SK-N-SH (cell line): ENCODE measurements at places on chromosomes 16 and 17.

GRCh38 chr17:27356091-27356705, 62.3 kb downstream of the WSB1 start:
- no peak for DNase-seq

GRCh38 chr17:78767806-78768205, 14.3 kb downstream of the CYTH1 start:
- no peak for DNase-seq

DNA sequence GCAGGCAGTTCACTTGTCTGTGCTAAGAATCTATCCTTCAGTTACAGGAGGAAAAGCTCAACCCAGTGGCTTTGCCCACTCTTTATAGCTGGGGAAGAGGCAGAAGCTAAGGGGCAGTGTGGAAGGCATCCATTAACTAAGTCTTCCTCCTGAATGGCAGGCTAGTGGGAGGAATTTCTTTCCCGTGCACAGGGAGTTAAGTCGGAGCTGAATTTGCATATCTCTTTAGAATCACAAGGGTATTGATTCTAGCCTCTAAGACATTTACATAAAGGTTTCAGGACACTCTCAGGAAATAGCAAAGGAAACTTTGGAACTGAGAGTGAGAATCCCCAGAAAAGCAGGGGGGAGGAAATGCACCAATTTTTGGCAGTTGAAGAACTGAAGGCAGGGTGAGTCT, 245.6 kb downstream of the CA10 start:
- no peak for DNase-seq

DNA sequence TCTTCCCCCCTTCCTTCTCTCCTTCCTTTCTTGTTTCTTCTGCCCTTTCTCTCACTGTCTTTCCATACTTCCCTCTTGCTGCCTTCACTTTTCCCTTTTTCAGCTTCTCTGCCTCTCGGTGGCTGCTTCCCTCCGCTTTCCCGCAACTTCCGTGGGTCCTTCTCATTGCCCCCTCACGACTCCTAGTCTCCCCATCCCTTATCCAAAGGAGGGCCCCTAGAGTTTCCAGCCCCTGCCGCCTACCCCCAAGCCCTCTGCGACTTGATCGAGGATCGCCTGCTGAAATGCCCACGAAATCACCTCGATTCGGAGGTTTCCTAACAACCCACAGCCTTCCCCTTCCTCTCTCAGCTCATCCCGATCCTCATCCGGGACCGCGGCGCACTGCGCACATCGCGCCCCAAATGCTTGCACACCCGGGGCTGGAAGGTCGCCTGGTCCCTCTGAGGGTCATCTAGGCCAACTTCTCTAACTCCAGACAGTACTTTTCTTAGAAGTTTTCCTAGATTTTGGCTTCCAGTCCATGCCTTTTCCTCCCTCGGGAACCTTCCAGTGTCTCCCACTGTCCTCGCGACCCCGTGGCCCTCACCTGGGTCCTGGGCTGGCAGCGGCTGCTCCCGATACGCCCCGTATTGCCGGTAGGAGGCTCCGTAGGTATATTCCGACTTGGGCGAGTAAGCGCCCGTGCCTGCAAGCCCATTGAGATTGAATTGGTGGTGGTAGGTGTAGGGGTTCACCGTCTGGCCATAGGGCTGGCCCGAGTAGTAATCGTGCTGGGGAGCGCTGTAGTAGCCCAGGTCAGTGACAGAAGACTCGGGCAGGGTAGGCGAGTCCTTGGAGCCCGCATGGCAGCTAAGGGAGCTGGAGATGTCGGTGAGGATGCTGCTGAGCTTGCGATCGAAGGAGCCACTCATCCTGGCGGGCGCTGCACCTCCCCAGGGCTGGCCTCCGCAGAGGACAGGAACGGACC, 654 bp downstream of the DLX3 start:
- DNase-seq: peak; percentile 36

DNA sequence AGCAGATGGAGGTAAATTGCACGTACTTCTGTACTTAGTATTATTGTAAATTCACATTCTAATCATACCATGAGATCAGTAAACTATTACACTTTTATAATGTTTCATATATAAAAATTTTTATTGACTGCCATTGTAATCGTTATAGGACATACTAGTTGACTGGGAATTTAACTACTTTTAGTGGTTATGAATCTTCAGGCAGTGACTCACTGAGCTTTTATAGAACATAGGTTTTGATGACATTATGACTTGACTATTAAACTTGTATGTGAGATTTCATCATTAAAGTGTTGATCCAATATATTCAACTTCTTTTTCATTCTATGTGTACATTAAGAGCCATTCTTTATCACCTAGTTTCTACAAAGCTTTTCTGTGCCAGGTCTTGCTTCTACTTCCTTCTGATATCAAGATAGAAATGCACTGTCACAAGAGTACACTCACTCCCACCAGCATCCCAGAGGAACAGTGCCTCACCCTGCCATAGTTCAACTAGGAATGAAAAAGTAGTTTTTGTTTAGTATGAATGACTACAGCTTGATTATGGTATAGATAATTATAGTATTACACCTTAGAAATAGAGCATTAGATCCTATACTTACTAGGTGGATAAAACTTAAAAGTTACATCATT, 142.4 kb upstream of the RBL2 start:
- DNase-seq: no peak

DNA sequence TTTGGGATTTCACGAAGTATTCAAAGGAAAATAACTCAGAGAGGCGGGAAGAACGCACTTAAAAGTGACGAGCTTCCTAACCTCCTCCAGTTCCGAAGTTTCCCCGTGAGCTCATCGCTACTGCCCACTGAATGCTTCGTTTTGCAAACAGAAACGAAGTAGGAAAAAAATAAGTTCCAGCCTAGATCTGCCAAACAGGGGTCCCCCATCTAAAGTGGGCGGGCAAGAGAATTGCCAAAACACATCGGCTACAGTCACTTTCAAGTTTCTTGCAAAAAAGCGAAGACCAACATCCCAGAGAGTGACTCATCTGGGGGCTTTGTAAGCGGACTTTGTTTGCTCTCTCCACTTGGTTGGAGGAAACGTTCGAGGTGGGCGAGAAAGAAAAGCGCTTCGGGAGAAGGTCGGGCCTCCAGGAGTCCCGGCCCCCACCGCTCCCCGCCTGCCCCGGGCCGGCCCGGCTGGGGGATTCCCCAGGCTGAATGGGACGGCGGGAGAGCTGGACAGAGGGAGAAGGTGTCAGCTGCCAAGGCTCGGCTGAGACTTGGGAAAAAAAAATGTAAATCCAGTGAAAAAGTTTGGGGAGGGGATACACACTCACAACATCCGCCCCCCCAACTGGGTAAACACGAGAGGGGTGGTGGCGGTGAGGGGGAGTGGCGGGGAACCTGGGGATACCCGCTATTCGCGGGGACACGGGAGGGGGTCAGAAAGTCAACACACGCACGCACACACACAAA, 1.0 kb downstream of the VEZF1 start:
- no peak for DNase-seq

- DNase-seq: no peak
Observed at GRCh38 chr16:1458977-1459341, 14.6 kb upstream of the CCDC154 start.

- no peak for DNase-seq
Observed at GRCh38 chr16:51907680-51908079, 639.3 kb downstream of the TOX3 start.

DNA sequence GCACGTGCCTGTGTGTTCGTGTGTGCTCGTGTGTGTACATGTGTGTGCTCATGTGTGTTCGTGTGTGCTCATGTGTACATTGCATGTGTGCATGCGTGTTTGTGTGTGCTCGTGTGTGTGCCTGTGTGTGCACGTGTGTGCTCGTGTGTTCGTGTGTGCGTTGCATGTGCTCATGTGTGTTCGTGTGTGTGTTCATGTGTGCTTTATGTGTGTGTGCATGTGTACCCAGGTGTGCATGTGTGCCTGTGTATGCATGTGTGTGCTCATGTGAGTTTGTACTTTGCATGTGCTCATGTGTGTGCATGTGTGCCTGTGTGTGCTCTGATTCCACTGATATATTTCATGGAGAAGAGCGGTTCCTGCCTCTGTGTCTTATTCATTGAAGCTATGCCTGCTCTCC, 265.5 kb downstream of the FOXL1 start:
- no peak for DNase-seq
